ENCODE measurements at places on chromosomes 12 and 14.

- no peak for DNase-seq
These were observed 61.7 kb downstream of the PPP1R12A start for GRCh38 chr12:79873201-79873600.

DNA sequence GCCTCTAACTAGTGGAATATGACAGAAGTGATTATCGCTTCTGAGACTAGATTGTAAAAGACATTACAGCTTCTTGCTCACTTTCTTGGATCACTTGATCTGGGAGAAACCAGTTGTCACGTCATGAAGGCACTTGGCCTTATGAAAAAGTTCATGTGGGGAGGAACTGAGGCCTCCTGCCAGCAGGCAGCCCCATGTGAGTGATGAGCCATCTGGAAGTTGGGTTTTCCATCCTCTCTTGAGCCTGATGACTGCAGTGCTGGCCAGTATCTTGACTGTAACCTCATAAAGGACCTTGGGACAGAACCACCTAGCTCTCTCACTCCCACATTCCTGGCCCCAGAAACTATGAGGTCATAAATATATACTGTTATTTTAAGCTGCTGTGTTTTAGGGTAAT is 28.0 kb downstream of the TTLL5 start:
- DNase-seq = peak; percentile 16

DNA sequence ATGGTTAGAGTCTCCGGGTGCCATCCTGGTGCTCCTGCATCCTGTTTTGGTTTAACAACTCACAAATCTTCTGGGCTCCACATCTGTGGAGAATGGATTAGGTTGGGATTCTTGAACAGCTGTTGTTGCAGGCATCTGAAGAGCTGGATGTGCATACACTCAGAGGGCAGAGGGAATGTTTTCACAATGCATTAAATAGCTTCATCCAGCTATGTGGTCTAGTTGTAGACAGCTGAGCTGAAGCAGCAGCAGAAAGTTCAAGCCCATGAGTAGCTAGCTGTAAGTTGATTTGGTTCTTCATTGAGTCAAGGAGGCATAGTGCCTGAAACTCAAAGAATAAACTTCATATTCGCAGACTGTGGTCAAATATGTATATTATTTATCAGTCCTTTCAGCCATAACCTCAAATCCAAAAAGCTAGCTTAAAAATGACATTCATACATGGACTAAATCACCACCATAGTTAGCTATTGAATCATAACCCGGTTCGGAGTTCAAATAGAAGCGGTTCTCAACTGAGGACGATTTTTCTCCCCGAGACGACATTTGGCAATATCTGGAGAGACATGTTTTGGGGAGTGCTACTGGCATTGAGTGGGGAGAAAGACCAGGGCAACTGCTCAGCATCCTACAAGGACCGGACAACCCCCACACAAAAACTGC is 858 bp upstream of the ANKRD13A start:
- DNase-seq = no peak

GRCh38 chr12:2640709-2641108 is 154.1 kb upstream of the FKBP4 start:
- peak; percentile 91 for DNase-seq

- peak; percentile 41 for DNase-seq
These were observed 24.2 kb downstream of the TRAFD1 start for GRCh38 chr12:112149596-112149995.

GRCh38 chr12:90622431-90622830 is 332.5 kb downstream of the CCER1 start:
- DNase-seq = no peak

GRCh38 chr14:72680853-72681640 is 212.9 kb downstream of the DPF3 start:
- DNase-seq = peak; percentile 64

- DNase-seq = peak; percentile 23
These were observed 150.6 kb upstream of the AEBP2 start for GRCh38 chr12:19288603-19289244.

DNA sequence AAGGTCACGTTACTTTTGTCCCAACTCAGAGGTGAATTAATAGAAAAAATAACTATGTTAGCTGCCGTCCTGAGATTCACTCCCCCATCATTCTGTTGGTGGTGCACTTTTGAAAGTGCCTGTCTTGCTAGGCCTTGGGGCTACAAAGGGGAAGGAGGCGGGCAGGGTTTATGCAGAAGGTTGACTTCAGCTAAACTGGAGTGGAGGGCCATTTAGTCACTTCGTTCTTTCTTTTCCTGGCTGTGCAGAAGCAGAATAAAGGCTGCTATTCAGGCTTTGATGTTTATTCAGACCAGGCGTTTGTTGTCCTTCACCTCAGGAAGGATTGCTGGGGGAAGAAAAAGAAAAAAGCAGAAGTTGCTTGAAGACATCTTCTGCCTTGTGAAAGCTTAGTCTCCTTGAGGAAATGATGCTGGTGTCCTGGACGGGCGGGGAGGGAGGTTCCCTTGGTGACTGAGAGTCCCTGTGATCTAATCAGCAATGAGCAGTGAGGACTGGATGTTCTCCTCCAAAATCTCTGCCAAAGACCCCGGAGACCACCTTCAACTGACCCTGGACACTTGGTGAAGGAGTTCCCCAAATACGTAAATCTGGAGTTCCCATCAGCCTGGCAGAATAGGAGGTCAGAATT is 4.0 kb downstream of the GLT1D1 start:
- no peak for DNase-seq

GRCh38 chr12:111150921-111151840 is 217.7 kb downstream of the PHETA1 start:
- DNase-seq = no peak

DNA sequence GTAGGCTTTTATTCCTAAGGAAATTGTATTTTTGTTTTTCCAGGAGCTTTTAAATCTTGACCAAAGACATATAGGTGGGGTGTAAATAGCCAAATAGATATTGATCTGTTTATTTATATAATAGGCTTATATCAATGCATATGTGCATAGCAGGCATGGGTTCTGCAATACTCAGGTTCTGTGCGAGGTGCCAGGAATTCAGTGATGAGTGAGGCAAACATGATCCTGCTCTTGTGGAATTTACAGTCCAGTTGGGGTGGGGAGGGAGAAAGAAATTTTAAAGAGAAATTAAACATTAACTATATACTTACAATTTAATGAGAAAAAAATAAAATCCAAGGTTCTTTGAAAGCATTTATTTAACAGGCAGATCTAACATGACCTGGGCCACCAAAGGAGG is 160.3 kb upstream of the HIF1A start:
- DNase-seq = no peak

- no peak for DNase-seq
These were observed 1.2 kb downstream of the TSPAN31 start for GRCh38 chr12:57746025-57746424.

GRCh38 chr12:63915105-63915800 is 70.8 kb downstream of the SRGAP1 start:
- DNase-seq = peak; percentile 52

DNA sequence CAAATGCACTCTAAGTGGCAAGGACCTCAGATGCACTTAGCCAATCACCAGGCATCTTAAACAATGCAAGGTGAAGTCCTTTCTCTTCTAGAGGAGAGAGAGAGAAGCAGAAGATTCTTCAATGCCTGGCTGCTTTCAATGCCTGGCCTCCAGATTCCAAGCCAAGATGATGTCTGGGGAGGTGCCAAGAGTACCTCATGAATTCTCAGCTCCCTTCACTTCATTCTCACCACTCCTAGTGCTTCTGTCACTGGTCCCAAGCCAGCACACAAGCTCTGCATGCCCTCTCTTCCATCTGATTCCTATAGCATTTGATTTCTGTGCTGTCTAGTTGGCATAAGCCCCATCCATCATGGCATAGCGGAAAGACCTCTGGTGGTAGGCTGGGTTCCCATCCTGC is 225.0 kb downstream of the KSR2 start:
- no peak for DNase-seq

DNA sequence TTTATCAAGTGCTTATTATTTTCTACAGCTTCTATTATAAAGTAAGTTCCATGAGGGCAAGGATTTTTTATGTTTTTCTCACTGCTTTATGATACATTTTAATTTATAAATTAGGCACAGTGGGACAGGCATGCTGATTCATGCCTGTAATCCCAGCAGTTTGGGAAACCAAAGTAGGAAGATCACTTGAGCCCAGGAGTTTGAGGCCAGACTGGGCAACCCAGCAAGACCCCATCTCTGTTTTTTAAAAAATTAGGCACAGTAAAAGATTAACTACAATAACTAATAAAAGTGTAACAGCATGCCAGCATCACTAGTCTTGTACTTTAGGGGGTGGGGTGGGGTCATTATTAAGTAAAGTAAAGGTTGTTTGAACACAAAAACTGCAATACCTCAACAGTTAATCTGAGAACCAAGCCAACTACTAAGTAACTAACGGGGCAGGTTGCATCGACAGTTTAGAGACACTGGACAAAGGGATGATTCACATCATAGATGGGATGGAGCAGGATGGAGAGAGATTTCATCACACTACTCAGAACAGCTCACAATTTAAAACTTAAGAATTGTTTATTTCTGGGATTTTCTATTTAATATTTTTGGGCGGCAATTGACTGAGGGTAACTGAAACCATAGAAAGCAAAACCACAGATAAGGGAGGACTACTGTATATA is 119.5 kb downstream of the PLEKHA5 start:
- DNase-seq = peak; percentile 56

DNA sequence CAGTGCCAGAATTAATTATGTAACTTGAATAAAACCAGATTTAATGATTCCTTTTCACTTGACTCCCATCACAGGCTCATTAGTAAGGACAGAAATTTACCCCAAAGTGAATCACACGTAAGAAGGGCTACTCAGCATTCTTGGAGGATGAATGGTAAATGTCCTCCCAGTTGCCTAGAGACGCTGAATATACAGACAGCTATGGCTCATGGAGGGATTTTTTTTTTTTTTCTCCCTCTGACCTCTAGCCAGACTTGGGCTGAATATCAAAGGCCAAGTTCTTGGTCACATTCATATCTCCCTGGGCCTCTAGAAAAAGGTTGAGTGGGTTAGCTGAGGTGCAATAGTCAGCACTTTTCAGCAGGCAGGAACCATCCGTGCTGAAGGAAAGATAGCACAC is 77.5 kb downstream of the PHLDA1 start:
- DNase-seq = peak; percentile 95

DNA sequence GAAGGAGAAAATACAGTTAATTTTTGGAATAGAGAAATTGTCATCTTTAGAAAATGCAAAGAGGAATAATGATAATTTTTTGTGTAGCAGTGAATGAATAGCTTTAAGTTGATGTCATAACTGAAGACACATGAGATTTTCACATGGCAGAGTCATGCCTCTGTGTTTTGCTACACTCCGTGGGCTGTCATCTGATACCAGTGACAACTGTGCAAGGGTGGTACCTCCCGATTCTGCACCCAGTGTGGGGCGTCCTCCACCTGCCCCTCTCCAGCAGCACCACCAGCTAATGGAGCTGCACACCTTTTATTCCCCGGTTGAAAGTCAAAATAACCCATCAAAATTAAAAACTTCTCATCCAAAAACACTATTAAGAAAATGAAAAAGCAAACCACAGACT is 47.2 kb downstream of the ANKRD9 start:
- DNase-seq = no peak

DNA sequence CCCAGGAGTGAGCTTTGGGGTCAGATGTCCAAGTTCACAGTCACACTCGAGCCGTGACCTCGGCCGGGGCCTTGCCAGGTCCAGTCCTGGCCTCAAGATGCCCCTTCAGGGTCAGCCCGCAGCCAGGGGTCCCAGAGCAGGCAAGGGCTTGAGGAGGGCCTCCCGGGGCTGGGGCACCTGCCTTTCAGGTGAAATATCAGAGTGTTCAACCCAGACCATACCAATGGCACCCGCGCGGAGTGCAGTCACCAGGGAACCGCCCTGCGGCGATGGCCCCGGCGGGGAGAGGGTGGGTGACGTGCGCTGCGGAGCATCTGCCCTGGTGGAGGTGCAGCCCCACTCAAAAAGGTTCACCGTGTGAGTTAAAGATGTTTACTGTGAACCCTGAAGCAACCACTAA is 16.9 kb downstream of the LRCOL1 start:
- no peak for DNase-seq

DNA sequence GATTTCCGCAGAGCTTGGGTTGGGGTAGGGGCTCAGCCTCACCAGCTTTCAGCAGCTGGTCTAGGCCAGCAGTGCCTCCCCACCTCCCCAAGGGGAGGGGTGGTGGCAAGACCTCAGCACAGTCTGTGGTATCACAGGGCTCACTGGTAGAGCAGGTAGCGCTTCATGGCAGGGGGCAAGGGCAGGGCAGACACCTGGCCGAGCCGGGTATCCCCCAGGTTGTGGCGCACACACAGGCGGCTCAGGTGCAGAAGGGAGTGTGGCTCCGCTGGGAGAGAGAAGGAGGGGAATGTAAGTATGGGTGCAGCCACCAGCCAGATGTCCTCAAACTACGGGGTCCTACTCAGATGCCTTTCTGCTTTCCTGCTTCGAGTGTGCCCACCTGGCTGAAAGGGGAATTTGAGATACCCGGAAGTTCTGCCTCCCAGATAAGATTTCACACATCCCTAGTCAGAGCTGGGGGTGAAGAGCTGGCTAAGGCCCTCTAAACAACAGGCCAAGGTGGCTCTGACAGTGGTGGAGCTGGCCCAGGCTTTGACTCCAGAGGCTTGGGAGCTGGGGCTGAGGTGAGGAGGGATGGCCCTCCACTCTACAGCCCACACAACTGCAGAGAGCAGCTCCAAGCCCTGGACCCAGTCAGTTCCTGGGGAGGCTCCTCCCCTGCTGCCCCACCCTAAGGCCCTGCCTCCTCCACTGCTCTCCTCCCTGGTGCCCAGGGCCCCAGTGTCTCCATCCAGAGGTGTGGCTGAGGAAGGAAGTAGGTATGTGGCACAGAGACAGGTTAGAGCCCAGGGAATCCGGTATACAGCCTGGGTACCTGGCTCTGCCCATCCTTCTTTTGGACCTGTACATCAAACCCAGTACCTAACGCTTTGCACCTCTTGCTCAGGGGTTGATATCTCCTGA is 1.8 kb downstream of the SPSB2 start:
- peak; percentile 72 for DNase-seq

DNA sequence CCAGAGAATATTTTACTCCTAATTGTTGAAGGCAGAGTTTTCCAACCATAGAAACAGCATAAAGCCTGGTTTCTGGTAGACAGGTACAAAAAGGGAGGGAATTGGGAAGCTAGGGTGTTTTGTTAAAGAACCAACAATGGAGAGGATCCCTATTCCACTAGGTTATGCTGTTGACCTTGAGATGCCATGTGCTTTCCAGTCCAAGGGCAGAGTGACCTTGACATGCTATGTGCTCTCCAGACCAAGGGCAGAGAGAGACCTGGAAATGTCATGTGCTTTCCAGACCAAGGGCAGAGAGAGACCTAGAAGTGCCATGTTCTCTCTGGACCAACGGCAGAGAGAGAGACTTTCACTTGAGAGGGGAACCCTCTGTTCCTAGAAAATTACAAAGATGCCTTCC is 1043.8 kb upstream of the FBXO33 start:
- no peak for DNase-seq

- no peak for DNase-seq
These were observed 6.6 kb downstream of the PDE6H start for GRCh38 chr12:14979468-14979867.

DNA sequence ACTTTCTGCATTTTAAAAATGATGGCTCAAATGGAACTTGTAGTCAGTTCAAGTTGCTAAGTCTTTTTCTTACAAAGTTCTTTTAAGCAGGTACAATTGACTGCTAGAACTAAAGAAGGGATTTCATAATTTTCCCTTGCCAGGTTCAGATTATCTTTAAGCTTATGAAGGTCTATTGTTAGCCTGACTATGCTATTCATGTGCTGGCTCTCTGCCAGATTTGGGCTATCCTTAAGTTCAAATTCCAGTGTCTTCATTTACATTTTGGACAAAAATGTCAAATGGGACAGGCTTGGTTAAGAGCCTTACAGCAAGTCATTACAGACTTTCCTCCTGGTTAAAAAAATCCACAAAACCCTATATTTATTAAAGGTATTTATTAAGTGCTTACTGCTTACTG is 42.3 kb downstream of the INSM2 start:
- no peak for DNase-seq

GRCh38 chr12:22477894-22478287 is 66.5 kb downstream of the C2CD5 start:
- no peak for DNase-seq

Data from mammary epithelial cell (primary cell).